ENCODE measurements at places on chromosomes 12 and 14. TPM values are rescaled to one million over a fixed set of nuclear protein-coding genes. Genes with fewer than 3 reads are reported as not detected.

DNA sequence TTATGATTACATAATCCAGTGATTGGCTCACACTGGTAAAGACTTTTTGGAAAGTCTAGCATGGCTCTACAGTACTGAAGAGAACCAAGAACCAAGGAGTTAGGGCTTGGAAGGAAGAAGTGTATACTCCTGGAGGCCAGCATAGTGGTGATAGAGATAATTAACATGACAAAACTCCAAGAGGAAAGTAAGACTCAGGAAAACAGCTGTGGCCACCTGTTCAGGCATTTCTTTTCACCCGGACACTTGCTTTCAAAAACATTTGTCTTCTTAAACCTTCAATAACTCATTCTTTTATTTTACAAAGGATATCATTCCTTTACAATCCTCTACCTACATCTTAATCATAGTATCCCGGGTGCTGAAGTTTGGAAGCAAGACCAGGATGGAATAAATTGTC, 50.9 kb downstream of the KLHL28 start:
- no peak for ATAC-seq

GRCh38 chr12:101769865-101770264, 30.6 kb upstream of the SYCP3 start:
- ATAC-seq, result no peak

DNA sequence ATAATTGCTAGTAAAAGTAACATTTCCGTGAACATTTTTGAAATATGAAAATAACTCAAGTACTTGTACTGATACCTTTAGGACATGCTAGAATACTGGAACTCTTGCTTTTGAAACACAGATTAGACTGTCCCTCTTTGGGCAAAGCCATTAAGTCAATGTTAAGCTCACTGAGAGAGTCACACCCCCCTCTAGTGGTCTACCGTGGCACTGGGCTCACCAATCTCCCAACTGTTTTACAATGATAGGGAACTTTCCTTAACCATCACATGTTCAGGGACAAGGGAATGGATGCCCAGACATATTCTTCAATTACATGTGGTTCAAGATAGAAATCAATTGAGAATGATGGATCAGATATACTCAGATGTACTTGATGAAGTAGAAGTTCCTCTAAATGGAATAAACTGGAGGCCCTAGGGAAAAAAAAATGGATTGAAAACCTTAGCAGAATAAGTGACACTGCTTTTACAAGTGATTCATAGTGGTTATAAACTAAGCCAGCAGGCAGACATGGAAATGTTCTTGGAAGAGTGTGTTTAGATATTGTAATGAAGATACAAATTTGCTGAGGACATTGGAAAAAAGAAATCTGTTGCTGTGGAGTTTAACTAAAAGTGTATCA, 17.8 kb downstream of the NANOG start:
- ATAC-seq, result peak; percentile 43

- no peak for ATAC-seq
These were observed 36.2 kb upstream of the SGPP1 start for GRCh38 chr14:63764103-63764502.

DNA sequence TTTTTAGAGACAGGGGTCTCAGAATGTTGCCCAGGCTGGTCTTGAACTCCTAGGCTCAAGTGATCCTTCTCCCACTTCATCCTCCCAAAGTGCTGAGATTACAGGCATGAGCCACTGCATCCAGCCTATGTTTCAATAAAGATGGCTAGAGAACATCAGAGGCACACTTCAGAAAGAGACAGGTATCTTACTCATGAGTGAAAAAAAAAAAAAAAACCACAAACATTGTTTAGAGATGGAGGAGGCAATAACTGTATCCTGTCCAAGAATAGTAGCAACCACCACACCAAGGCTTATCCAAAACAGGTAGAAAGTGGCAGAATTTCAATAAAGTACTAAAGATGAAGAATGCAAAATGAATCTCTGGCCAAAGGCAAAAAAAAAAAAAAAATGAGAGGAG, 30.3 kb downstream of the EEA1 start:
- ATAC-seq, result no peak

Gene SLC22A17
- total RNA-seq, result 31.0 TPM

DNA sequence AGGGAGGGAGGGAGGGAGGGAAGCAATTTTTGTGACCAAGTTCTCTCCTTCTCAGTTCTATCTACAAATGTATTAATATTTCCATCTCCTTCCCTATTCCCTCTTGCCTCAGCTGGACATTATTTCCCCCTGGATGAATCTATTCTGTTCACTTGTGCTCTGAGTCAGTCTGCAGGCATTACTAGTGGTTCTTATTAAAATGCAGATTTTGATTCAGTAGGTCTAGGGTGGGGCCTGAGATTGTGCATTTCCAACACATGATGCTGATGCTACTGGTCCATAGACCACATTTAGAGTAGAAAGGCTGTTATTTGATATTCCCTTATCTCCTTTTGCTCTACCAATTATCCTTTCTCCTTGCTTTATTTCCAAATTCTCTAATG, 40.1 kb upstream of the YAF2 start:
- ATAC-seq, result no peak

Gene MYO1H
- not detected for total RNA-seq

GRCh38 chr12:62731055-62731820, 203.7 kb downstream of the PPM1H start:
- ATAC-seq, result no peak

DNA sequence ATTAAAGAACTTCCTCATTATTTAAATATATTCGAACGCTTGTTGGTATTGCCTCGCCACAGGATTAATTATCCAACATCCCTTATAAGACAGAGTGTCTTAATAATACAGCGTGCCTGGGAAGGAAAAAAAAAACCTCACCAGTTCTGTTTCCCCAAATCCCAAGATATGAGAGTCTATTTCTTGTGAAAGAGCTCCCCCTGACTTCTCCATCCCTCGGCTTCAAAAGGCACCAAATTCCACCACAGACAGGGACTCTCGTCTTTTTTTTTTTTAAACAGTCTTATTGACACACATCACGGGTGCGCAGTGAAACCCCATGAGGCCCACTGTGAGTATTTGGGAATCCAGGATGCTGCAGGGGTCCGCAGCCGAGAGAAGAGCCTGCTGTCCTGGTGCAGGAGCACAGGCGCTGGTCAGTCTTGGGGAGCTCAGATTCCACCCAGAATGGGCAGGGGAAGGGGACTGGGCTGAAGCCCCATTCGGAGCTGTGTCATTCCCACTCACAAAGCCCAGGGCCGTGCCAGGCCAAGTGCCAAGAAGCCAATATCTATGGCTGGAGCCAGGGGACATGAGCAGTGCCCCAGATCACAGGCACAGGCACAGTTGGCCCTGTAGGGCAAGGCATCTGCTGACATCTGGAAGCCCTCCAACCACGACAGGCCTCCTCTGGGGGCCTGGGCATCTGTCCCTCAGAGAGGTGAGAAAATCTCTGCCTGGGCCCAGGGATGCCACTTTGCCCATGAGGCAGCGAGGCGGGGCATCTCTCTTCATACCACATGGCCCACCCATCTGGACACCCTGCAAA, 71.9 kb downstream of the BCL11B start:
- ATAC-seq, result no peak

Gene COX14
- total RNA-seq, result 93.4 TPM

Gene ZBTB25
- 9.2 TPM for total RNA-seq

Gene GALNT6
- total RNA-seq, result 3.5 TPM

GRCh38 chr14:23119363-23120327, 590 bp upstream of the CEBPE start:
- no peak for ATAC-seq

Gene RBMS2
- total RNA-seq, result 50.2 TPM

DNA sequence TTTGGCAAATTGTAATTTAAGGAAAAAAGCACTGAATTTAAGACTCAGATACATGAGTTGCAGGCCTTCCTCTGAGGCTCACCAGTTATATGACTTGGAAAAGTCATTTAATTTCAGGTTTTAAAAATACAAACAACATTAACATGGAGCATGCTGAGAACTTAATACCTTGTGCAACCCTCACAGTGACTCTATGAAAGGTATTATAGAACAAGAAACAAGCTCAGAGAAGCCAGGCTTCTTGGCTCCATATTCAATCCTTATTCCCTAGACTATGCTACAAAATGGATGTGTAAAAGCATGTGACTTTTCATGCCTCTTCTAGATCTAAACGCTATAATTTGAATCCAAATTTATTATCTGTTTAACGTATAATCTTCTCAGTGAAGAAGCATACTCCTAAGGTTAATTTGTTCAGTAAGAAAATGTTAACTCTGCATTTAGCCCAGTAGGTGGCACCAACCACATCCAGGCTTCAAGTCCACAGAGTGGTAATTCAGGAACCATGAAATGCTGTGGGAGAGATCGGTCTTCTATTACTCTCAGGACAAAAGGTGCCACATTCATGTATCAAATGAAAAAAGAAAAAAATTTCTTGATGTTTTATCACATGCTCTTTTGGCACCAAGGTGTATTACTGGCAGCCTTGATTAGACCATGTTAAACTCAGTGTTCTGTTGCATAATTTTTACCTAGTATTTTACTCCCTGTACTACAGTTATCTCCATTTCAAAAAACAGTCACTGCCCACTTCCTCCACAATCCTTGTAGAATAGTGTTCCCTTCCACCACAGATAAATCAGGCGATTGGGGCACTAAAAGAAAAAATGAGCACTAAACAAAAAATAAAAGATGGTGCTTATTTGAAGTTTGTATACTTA, 9.3 kb downstream of the CCDC196 start:
- peak; percentile 85 for ATAC-seq

GRCh38 chr12:54549774-54550451, 512 bp downstream of the PDE1B start:
- peak; percentile 27 for ATAC-seq

Gene SLC24A4
- 3.6 TPM for total RNA-seq

Gene HOXC4
- total RNA-seq, result 5.7 TPM

DNA sequence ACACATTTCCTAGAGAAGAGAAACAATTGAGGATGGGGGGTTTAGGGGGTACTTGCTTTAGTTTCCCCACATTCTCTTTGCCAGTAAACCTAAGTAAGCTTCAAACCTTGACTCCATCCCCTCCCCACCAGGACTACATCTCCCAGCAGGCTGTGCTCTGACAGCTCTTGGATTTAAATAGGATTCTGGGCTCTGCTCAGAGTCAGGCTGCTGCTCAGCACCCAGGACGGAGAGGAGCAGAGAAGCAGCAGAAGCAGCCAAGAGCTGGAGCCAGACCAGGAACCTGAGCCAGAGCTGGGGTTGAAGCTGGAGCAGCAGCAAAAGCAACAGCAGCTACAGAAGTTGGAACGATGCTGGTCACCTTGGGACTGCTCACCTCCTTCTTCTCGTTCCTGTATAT, 20.6 kb downstream of the RDH12 start:
- ATAC-seq, result peak; percentile 89

GRCh38 chr12:22505826-22506225, 38.5 kb downstream of the C2CD5 start:
- ATAC-seq, result no peak

GRCh38 chr14:104116756-104117340, 21.5 kb upstream of the KIF26A start:
- ATAC-seq, result no peak

GRCh38 chr12:102948941-102949352, 8.5 kb upstream of the ASCL1 start:
- no peak for ATAC-seq

DNA sequence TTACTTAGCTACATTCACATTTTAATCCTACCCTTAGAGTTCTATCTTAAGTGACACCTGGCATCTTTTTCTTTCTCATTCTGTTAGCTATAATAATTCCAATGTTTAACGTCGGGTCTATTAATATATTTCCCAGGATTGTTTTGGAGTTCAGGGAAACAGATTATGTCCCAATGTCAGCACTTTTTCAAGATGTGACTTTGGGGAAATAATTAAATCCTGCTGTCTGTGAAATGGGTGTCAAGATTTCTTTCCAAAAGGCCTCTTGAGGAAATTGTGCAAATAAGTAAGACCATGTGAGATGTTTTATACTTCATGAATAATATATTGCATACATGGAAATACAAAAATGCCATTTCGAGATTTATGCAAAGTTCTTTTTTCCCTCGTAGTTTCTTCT, 887.6 kb upstream of the SEL1L start:
- ATAC-seq, result no peak

DNA sequence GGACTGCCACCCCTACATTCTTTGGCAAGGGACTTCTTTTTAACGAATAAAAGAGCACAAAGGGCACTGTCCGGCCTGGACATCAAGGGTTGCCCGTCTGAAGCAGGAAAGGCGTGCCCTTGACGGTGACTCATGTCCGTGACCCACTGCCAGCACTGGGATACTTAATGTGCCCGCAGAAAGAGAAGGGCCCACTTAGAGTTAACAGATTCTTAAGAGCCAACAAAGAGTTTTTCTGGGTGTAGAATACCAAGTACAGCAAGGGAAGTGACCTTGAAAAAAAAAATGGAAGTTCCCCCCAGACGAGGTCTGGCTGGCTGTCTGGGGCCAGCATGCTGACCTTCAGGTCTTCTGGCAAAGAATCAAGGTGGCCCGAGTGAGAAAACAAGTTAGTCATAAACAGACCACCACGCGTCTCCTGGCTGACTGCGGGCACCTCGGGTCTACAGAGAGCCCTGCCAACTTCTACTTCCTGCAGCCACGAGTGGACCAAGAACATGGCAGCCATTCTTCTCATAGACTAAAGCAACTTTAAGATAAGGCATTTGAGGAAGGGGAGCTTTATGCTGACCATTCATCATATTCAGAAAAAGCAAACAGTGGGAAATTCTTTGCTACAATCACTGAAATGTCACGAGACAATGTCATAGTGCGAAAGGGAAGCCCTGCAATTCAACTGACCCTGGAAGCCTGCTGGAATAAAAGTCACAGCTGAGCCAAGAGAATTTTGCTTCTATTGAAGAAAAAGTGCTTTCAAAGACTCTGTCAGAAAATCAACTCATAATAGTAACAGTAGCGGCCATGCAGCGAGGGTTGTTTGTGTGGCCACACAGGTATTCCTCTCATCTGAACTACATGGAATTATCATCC, 10.5 kb upstream of the SELPLG start:
- ATAC-seq, result peak; percentile 78

GRCh38 chr14:25765909-25766308, 716.0 kb upstream of the STXBP6 start:
- ATAC-seq, result no peak

GRCh38 chr12:95342008-95342407, 124.4 kb downstream of the VEZT start:
- ATAC-seq, result no peak

Gene ASIC1
- 0.82 TPM for total RNA-seq

Gene UTP20
- total RNA-seq, result 9.4 TPM

DNA sequence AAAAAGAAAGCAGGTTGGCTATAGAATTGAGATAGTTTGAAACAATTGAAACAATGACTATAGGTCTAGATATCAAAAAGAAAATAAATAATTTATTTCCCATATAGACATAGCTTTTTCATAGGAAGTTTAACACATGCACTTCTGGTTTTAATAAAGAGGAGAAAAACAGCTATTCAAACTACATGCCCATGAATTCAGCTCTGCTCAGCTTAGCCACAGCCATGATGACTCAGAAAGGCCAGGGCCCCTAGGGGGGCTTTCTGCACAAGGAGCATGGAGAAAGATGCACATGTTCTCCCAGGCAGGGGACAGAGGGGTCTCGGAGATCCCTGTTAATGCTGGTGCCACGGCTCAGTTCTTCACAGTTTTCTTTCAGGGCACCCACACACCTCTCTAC, 114.0 kb downstream of the GALC start:
- no peak for ATAC-seq

Gene KRT81
- not detected for total RNA-seq

GRCh38 chr14:28308734-28309133, 457.9 kb upstream of the FOXG1 start:
- no peak for ATAC-seq

- no peak for ATAC-seq
These were observed 35.5 kb upstream of the SFSWAP start for GRCh38 chr12:131675126-131676080.

Gene TAS2R10
- total RNA-seq, result not detected

Gene ANKS1B
- total RNA-seq, result 9.9 TPM

Gene IL23A
- not detected for total RNA-seq

GRCh38 chr14:100649173-100649519, 61.9 kb upstream of the BEGAIN start:
- ATAC-seq, result no peak

Data from gastroesophageal sphincter (tissue), 4 donors.